Naive thymus-derived CD4-positive, alpha-beta T cell (primary cell): ENCODE measurements at places on chromosomes 11 and 22. TPM values are rescaled to one million over a fixed set of nuclear protein-coding genes. Genes with fewer than 3 reads are reported as not detected.

MS4A6E gene
- total RNA-seq, result not detected in 2 replicates

RPS6KB2 gene
- 69.2 and 69.9 TPM in 2 replicates for total RNA-seq

EIF3D gene
- total RNA-seq, result 257 TPM

HIRA gene
- 42.3 and 49.2 TPM in 2 replicates for total RNA-seq

IL10RA gene
- 171 TPM for total RNA-seq

LMNTD2 gene
- 1.4 and 2.8 TPM in 2 replicates for total RNA-seq

SCGB1D2 gene
- not detected for total RNA-seq

OR6A2 gene
- total RNA-seq, result not detected

BIRC3 gene
- total RNA-seq, result 160 and 165 TPM in 2 replicates

TP53AIP1 gene
- total RNA-seq, result not detected

CTTN gene
- 1.3 TPM for total RNA-seq

XNDC1N gene
- total RNA-seq, result 24.3 TPM

GAL3ST3 gene
- not detected for total RNA-seq

KRTAP5-8 gene
- not detected in 2 replicates for total RNA-seq

OR8B8 gene
- not detected for total RNA-seq

RPL27A gene
- 1,422 TPM for total RNA-seq

ENTHD1 gene
- total RNA-seq, result 0.60 TPM

CDKN1C gene
- 6.0 TPM for total RNA-seq

DNAJB7 gene
- not detected for total RNA-seq

PPP6R2 gene
- 63.9 TPM for total RNA-seq
